ENCODE measurements at places on chromosomes 12 and 14.

- no peak for DNase-seq
These were observed 154.1 kb downstream of the NEDD1 start for GRCh38 chr12:97061171-97061570.

- DNase-seq = no peak
These were observed 71.8 kb downstream of the ACACB start for GRCh38 chr12:109188108-109188712.

- DNase-seq = no peak
These were observed 16.7 kb downstream of the NT5DC3 start for GRCh38 chr12:103824290-103824689.

DNA sequence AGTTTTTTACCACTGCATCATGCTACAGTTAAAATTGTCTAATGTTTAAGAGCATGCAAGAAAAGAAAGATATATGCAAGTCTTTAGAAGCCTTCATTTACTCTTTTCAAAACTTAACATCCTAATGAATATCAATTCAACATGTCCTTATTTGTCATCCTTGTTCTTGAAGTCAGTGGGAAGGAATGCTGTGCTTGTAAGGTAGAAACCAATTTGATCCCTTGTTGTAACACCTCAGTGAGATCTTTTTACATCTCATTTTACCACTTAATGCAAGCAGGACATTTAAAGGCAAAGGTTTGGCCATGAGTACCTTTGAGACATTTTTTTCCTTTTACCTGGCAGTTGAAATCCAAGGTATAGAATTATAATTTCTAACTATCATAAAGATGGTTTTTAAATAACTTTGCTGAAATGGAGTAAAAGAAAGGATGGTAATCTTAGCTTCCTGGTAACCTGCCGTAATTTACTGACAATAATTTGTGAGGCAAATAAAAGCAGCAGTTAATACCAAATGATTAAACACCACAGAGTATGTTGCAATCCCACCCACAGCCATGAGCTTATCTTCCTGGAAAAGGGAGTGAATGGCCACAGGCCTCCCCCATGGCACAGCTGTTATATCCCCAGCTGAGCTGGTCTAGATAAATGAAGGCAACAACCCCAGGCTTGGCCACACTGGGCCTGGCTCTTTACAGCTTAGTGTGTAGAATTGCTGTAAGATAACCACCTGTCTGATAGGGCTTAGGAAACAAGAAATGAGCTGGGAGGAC, 33.2 kb upstream of the STRN3 start:
- no peak for DNase-seq

GRCh38 chr12:85322715-85323114, 42.7 kb downstream of the ALX1 start:
- no peak for DNase-seq

DNA sequence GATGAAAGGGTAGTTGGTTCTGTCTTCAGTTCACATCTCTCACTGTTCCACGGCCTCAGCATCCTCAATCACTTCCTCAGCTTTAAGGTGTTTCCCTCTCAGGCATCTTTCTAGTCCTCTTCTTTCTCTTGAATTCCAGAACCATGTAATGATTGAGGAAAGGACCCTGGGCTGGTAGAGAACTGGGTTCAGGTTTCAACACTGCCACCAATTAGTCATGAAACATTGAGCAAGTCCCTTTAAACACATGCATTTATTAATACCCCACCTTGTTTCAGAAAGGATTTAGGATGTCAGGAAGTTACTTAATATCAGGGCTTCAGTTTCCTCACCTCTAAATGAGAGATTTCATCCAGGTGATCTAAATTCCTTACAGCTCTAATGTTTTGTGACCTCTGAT, 7.2 kb downstream of the DMAC2L start:
- no peak for DNase-seq

GRCh38 chr12:15796493-15797141, 7.4 kb upstream of the EPS8 start:
- no peak for DNase-seq

DNA sequence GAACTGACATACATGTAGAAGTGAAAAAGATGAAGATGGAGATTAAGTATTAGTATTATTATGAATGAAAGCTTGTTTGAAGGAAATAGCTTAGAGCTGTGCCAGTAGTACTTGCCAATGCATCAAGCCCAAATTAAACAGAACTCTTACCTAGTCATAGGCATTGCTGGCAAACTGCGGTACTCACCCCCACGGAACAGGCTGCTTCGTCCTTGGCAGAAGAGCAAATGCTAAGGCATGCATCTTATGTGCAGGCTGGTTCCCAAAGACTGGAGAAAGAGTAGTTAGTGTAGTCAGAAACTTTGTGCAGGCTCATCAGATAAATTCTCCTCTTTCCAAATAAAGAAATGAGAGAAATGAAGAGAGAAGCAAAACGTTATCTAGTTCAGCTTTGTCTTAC, 134.8 kb downstream of the CCDC59 start:
- DNase-seq = no peak

All from Karpas-422 (cell line).